ENCODE measurements at places on chromosomes 1 and 21. TPM values are rescaled to one million over a fixed set of nuclear protein-coding genes. Genes with fewer than 3 reads are reported as not detected.

The SH2D1B gene
- 0.23 TPM for total RNA-seq

The ZZZ3 gene
- total RNA-seq: 16.0 TPM

The DAB1 gene
- not detected for total RNA-seq

The IL22RA1 gene
- total RNA-seq: 8.6 TPM

The ATAD3A gene
- 36.5 TPM for total RNA-seq

The ANKRD35 gene
- total RNA-seq: 0.07 TPM

The RGSL1 gene
- total RNA-seq: not detected

The PODN gene
- total RNA-seq: not detected

The KRTAP19-1 gene
- total RNA-seq: not detected

The SLC6A9 gene
- 15.1 TPM for total RNA-seq

The ZBTB17 gene
- 9.7 TPM for total RNA-seq

The TNFRSF1B gene
- total RNA-seq: 0.53 TPM

The ALG6 gene
- total RNA-seq: 6.5 TPM

The TSPAN1 gene
- total RNA-seq: 2.6 TPM

All from A549 treated with dexamethasone at 1 μM for 4 hours (cell line).